ENCODE measurements at places on chromosomes 13 and 19. TPM values are rescaled to one million over a fixed set of nuclear protein-coding genes. Genes with fewer than 3 reads are reported as not detected.

- H3K36me3 ChIP-seq: no peaks in the 10 kb centered on the region
- no peak overlapping the region for H3K4me3 ChIP-seq
- H3K4me1 ChIP-seq: no peaks in the 10 kb centered on the region
- no peak for DNase-seq
Measured at GRCh38 chr19:5127717-5128116, 158.8 kb downstream of the KDM4B start.

Gene NLRP7
- total RNA-seq: not detected

- H3K27ac ChIP-seq: no peak overlapping the region
- no peak for DNase-seq
- H3K27me3 ChIP-seq: peaks cover 1% of the 10 kb centered on the region
Measured at GRCh38 chr19:18008814-18009213, 844 bp downstream of the ARRDC2 start.

Gene CYP2A6
- not detected for total RNA-seq

Gene COX6B2
- not detected for total RNA-seq

DNA sequence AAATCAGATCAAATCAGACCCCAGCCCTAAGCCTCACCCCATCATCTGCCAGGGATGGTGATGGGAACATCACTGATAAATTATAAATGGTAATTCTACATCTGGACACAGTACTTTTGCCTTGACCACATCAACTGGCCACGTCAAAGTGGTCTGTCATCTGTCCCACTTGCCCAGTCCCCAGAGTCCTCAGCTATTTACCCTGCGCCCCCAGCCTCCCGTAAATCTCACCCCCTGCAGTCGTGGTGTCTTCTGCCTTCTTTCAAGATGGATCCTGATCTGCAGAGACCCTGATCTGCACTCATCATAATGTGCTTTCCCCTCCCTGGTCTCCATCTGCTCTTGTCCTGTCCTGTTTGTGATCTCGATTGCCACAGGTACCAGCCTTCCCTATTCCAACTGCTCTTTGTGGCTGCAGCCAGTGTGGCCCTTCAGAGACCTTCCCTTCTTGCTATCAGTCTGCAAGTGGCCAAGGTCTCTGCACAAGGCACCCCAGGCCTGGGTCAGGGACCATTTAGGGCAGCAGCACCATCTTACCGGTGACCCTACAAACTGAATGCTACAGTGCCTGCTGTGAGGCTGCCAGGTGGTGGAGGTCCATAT, 26.7 kb upstream of the POP4 start:
- H3K4me1 ChIP-seq: peaks cover 18% of the 10 kb centered on the region
- no peaks in the 10 kb centered on the region for H3K36me3 ChIP-seq

DNA sequence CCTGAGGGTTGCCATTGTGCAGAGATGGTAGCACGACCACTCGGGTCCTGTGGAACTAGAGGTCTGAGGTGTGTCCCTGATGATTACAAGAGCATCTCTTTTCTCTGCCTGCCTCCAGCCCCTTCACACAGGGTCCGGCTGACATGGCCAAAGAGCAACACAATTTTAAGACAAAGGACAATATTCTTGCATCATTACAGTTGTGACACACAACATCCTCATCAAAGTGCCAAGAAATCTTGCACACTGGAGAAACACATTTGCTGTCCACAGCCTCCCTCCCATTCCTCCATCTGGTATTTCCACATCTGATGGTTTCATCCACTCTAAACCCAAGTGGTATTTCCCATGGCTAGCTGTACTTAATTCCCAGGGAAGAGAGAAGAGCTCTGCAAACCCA, 12.8 kb downstream of the COL4A1 start:
- H3K36me3 ChIP-seq: peaks cover 19% of the 10 kb centered on the region
- no peak overlapping the region for H3K4me3 ChIP-seq
- H3K27ac ChIP-seq: no peak overlapping the region
- DNase-seq: no peak
- no peaks in the 10 kb centered on the region for H3K27me3 ChIP-seq

DNA sequence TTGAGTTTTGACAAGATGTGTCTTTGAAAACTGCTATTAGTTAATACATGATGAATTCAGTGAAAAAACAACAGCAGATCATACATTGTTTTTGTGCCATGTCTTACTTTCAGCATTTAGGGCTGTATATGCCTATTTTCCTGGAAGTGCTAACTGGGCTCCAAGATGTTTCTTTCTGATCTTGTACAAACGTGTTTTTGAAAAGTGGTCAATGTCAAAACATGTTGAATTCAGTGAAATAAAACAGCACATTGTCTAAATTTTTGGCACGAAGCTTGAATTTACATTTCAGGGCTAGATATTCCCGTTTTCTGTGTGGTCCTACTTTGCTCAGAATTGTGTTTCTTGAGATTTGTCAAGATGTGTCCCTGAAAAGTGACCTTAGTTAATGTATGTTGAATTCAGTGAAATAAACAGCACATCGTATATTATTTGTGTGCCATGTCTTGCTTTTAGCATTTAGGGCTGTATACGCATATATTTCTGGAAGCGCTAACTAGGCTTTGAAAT, 14.7 kb upstream of the PARP4 start:
- H3K36me3 ChIP-seq: no peaks in the 10 kb centered on the region
- H3K4me1 ChIP-seq: no peaks in the 10 kb centered on the region
- DNase-seq: no peak
- no peak overlapping the region for H3K4me3 ChIP-seq
- H3K27me3 ChIP-seq: no peaks in the 10 kb centered on the region
- H3K27ac ChIP-seq: no peak overlapping the region

Gene AMH
- 2.5 TPM for total RNA-seq

GRCh38 chr19:38875656-38876395, 2.2 kb downstream of the RINL start:
- no peaks in the 10 kb centered on the region for H3K27me3 ChIP-seq
- no peak overlapping the region for H3K4me3 ChIP-seq
- DNase-seq: no peak
- H3K36me3 ChIP-seq: no peaks in the 10 kb centered on the region
- H3K27ac ChIP-seq: no peak overlapping the region
- no peaks in the 10 kb centered on the region for H3K4me1 ChIP-seq

GRCh38 chr19:543910-544608, at the start of gene GZMM:
Gene GZMM (plus strand): TSS chr19:544053. CDS start chr19:544072, 19 bp downstream.
- H3K4me1 ChIP-seq: no peaks in the 10 kb centered on the region
- H3K36me3 ChIP-seq: peaks cover 7% of the 10 kb centered on the region
- no peak for DNase-seq
- H3K27me3 ChIP-seq: no peaks in the 10 kb centered on the region

GRCh38 chr19:11414544-11414943, 4.6 kb downstream of the RGL3 start:
- no peak overlapping the region for H3K4me3 ChIP-seq
- no peak for DNase-seq
- H3K27me3 ChIP-seq: no peaks in the 10 kb centered on the region
- H3K36me3 ChIP-seq: no peaks in the 10 kb centered on the region
- no peak overlapping the region for H3K27ac ChIP-seq
- H3K4me1 ChIP-seq: peaks cover 12% of the 10 kb centered on the region
